ENCODE measurements at places on chromosomes 11 and 22. TPM values are rescaled to one million over a fixed set of nuclear protein-coding genes. Genes with fewer than 3 reads are reported as not detected.

KRTAP5-7 gene
- polyA plus RNA-seq = not detected

DNA sequence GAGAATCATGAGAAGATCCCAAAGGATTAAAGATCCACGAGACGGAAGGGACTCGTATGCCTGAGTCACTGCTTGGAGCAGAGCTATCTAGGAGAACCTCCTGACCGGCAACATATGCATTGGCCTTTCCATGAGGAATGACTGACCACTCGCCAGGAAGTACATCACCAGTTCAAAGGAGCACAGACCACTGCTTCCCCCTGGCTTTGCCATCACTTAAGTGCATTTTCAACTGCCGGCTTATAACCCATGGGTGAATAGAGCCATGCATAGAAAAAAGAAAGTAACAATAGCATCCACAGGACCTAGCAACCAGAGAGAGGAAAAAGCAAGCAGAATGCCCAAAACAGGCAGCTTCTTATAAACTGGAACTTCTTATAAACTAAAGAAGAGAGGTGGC is 98.3 kb upstream of the ZC3H12C start:
- DNase-seq = no peak

- DNase-seq = no peak
Observed at GRCh38 chr22:47420211-47420610, 657.8 kb downstream of the TBC1D22A start.

GRCh38 chr22:19891317-19892256 is 36.9 kb upstream of the GNB1L start:
- DNase-seq = no peak

- no peak for DNase-seq
Observed at GRCh38 chr11:119258983-119259382, 52.8 kb downstream of the CBL start.

GRCh38 chr22:29484642-29485041 is 4.6 kb downstream of the NEFH start:
- DNase-seq = no peak

GRCh38 chr11:124211321-124211720 is 28.2 kb downstream of the OR10D3 start:
- no peak for DNase-seq

DNA sequence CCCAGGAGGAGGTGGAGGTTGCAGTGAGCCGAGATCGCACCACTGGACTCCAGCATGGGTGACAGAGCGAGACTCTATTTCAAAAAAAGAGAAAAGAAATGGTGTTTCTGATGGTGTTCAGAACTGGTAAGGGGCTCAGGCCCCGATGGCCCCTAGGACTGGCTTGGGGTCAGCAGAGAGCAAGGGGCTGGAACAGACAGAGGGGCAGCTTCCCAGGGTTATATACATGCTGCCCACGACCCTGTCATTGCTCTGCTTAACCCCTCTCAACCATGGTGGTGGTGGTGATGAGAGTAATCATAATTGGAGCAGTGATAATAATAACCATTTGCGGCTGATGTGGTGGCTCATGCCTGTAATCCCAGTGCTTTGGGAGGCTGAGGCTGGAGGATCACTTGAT is 79.4 kb downstream of the CEP164 start:
- DNase-seq = no peak

MS4A6A gene
- 31.5 TPM for polyA plus RNA-seq

DNA sequence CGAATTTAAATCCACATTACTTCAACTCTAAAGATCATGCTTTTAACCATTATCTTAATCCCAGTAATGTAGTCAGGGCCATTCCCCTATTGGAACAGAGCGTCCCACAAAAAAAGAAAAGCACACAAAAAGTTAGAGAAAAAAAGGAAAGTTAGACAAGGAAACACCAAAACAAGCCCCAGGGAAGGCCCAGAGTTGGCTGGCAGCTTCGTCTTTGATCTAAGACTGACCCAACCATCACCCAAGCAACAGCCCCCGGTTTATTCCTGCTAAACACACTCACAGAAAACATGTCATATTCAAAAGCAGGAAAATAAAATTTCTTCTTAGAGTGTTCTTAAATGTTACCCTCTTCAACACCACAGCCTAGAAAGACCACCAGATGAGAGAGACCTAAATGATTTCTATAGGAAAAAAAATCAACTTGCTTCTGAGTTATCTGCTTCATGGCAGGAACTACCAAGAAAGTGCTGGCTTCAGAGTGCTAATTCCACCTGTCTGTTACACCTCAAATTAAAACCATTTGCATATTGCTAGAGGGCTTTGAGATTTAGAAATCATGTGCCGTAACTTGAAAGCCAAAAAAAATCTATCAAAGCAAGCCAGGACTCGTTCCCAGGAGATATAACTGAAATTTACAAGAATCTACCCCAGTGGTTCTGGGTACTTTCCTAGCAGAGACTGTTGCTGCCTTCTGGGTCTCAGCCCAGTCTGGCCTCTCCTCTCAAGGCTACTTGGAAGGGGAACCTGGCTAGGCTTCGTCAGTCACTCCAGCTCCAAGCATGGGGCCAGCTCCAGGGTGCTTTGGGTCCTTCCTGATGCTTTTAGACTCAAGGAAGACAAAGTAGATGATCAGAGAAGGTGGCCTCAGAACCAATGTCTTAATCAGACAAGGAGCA is 31.2 kb downstream of the POU2AF3 start:
- DNase-seq = no peak

DNA sequence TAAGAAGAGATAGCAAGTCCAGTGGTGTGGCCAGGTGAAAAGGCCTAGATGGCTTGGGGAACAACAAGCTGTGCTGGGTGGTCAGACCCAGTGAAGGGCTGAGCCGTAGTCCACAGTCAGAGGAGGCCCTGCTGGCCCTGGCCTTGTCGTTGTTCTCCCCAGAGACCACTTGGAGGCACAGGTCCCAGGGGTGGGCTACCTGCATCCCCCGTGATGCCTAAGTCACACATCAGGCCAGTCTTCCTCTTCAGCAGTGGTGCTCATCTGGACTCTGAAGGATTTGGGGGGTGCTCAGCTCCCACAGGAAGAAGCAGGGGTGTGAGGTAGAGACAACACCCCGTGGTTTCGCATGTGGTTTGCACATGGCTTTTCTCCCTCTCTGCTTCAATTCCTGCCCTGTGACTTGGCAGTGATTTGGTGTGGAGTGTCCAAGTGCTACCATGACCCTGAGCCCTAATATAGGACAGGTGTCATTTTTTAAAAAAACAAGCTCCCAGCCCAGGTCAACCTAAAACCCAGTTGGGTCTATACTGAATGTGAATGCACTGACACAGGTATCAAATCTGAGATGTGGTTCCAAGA is 51.0 kb downstream of the ALX4 start:
- DNase-seq = no peak

DNA sequence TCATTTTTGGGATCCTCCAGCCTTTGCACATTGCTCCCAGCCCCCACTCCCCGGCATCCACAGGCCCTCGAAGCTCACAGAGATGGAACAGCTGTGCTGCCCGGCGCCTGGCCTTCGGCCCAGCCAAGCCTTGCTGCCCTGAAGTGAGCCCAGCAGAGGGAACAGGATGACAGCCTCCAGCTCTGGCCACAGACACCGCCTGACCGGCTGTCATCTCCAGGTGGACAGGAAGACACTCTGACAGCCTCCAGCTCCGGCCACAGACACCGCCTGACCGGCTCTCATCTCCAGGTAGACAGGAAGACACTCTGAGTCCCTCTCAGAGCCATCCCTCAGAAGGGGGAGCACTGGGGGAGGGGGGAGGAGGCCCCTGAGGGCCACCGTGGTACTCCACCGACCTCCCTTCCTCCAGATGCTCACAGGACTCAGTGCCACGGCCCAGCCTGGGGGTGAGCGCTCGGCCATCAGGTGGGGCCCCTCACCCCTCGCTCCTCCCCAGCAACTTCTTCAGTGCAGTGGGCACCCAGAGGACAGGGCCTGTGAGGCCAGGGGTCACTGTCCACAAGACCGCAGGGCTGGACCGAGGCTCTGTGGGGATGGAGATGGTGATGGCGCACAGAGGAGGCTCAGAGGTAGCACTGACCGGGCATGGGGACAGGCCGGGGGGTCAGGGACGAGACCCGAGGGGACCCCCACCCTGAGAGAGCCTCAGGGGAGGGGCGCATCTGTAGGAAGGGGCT is 58.6 kb downstream of the BRD1 start:
- peak; percentile 61 for DNase-seq

PRG3 gene
- 0.61 TPM for polyA plus RNA-seq

GRCh38 chr11:69954756-69955155 is 123.4 kb upstream of the ANO1 start:
- DNase-seq = no peak

- DNase-seq = no peak
Observed at GRCh38 chr11:13629779-13630178, 38.7 kb upstream of the FAR1 start.

- DNase-seq = no peak
Observed at GRCh38 chr11:10881892-10882291, 24.0 kb upstream of the ZBED5 start.

DNA sequence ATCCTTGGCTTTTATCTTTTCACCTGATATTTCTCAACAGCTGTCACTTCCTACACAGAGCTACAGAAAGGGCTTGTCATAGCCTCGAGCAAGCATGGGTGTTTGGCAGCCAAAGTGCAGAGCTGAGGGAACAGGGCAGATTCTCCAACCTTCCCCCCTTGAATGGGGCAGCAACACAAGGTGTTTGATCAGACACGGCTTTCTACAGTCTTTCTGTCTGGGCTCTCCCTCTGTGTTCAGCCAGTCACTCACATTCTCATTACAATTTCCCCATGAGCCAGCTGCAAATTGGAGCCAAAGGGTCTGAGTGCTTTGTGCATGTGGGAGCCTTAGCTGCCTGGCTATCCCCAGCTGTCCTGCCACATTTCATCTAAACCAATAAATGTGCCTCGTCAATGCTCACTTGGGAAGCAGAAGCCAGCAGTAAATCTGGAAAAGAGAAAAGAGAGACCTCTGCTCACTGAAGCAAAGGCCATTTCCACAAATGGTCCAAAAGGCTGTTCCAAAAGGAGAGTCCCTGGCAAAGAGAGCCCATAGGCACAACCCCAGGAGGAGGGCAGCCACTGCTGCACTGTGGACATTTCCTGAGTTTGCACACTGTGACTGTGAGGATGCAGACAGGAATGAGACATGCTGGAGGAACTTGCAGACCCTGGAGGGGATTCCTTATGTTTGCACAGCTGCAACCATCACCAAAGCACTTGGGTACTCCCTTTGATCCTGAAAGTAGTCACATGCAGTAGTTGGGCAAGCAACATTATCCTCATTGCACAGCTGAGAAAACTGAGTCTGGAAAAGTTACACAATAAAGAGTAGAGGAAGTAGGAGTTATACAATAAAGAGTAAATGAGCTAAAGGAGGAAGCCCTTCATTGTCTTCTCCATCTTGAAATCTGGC is 186.8 kb downstream of the FAM181B start:
- DNase-seq = no peak

DNA sequence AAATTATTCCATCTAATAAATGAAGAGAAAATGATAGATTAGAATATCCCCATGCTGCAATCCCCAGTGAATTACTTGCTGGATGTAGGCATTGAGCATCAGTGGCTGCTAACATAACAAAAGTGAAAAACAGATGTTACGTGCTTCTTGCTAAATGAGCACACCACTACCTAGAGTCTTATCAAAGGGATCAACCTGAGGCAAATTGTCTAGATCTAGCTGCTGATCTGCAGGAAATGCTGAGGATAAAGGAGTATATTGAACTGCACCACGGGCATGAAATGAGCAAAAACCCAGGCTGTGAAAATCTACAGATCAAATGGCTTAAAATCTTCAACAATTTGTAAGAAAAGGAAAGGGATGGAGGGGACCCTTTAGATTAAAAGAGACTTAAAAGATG is 45.3 kb upstream of the SCUBE2 start:
- no peak for DNase-seq

GNAZ gene
- 4.3 TPM for polyA plus RNA-seq

GRCh38 chr11:97136067-97136466 is 746.3 kb downstream of the JRKL start:
- DNase-seq = no peak

DNA sequence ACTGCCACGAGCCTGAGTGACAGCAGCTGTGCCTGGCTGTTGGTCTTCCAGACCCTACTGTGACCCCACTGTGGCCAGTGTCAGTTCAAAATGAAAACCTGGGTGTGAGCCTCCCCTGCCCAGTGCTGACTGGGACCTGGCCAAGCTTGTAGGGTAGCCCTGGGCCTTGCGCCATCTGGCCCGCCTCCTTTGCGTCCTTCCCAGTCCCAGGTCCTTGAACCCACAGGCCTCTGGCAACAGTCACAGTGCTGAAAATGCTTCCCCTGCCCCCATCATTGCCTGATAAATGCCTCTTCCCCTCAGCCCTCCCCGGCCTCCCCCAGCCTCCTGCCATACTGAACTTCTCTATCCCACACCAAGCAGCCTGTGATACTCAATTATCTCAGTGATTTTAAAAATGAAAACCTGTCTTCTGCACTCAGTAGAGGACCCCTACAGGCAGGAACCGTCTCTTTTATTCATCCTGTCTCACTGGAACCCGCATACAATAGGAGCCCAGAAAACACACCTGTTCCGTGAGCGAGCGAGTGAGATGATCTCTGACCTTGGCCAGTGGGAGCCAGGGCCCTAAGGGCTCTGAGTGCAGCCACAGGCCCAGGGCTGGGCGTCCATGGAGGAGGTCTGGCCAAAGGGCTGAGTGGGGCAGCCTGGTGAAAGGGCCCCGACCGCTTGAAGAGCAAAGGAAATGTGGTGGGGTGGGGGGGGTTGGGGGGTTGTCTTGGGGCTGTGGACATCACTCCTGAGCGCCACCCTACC is 49.7 kb upstream of the TTLL12 start:
- DNase-seq = no peak

BATF2 gene
- 3.9 TPM for polyA plus RNA-seq

GPHA2 gene
- polyA plus RNA-seq = 0.24 TPM

- no peak for DNase-seq
Observed at GRCh38 chr22:17922925-17923903, 101.1 kb downstream of the MICAL3 start.

Data from right lung (tissue), 10 donors.